ENCODE measurements at places on chromosomes 16 and 17. TPM values are rescaled to one million over a fixed set of nuclear protein-coding genes. Genes with fewer than 3 reads are reported as not detected.
A peak's percentile ranks its signal among the peaks of the same experiment; 100 is the strongest.

- no peaks in the 10 kb centered on the region for H3K27me3 ChIP-seq
- peak overlapping the region; percentile 53 for H3K4me3 ChIP-seq
- peak overlapping the region; percentile 72 for H3K27ac ChIP-seq
- no peaks in the 10 kb centered on the region for H3K36me3 ChIP-seq
These were observed 563 bp downstream of the METRNL start for GRCh38 chr17:83079766-83080578.

GRCh38 chr16:30064729-30065101 lies 845 bp upstream of the ALDOA start:
- H3K27me3 ChIP-seq: no peaks in the 10 kb centered on the region
- DNase-seq: no peak
- peak overlapping the region; percentile 99 for H3K27ac ChIP-seq
- H3K4me1 ChIP-seq: peaks cover 16% of the 10 kb centered on the region
- H3K36me3 ChIP-seq: no peaks in the 10 kb centered on the region

- no peak for DNase-seq
- H3K4me1 ChIP-seq: peaks cover 6% of the 10 kb centered on the region
- no peaks in the 10 kb centered on the region for H3K36me3 ChIP-seq
- peak overlapping the region; percentile 28 for H3K4me3 ChIP-seq
- H3K27ac ChIP-seq: no peak overlapping the region
These were observed 1.5 kb downstream of the NDRG4 start for GRCh38 chr16:58501242-58502131.

DNA sequence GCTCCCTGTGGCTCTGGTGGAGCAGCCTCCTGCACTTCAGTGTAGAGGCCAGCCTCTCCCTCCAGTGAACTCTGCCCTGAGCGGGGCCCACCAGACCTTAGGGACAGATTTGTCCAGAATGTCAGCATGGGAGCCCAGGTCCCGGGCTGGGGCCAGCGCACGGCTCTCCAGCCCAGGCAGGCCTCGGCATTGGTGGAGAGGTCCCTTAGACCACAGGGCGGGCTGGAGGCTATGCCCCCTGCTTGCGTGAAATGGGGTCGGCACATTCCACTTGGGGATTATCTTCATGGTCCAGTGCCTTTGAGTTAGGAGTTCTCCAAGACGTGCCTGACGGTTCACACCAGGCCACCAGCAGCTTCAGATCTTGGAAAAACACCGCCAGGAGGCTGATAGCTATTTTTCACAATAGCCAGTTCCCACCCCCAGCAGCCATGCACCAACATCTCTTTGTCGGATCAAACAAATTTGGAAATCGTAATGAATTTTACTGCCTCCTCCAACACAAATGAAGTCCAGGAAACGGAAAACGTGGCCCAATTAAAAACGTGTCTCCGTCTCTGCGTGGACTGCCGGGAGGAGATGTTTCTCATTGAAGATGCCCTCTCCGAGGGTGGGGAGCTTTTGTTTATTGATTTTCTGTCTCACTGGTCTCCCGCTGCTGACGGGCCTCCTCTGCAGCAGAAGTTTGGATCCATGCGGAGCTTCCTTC lies 110.0 kb upstream of the CIBAR2 start:
- no peak overlapping the region for H3K4me3 ChIP-seq
- no peaks in the 10 kb centered on the region for H3K36me3 ChIP-seq
- DNase-seq: peak; percentile 41
- H3K27me3 ChIP-seq: no peaks in the 10 kb centered on the region
- peaks cover 29% of the 10 kb centered on the region for H3K4me1 ChIP-seq
- peak overlapping the region; percentile 69 for H3K27ac ChIP-seq

GRCh38 chr16:84356591-84357116 lies 11.7 kb upstream of the ATP2C2 start:
- H3K27me3 ChIP-seq: no peaks in the 10 kb centered on the region
- H3K4me1 ChIP-seq: no peaks in the 10 kb centered on the region
- H3K4me3 ChIP-seq: no peak overlapping the region
- H3K27ac ChIP-seq: no peak overlapping the region

DNA sequence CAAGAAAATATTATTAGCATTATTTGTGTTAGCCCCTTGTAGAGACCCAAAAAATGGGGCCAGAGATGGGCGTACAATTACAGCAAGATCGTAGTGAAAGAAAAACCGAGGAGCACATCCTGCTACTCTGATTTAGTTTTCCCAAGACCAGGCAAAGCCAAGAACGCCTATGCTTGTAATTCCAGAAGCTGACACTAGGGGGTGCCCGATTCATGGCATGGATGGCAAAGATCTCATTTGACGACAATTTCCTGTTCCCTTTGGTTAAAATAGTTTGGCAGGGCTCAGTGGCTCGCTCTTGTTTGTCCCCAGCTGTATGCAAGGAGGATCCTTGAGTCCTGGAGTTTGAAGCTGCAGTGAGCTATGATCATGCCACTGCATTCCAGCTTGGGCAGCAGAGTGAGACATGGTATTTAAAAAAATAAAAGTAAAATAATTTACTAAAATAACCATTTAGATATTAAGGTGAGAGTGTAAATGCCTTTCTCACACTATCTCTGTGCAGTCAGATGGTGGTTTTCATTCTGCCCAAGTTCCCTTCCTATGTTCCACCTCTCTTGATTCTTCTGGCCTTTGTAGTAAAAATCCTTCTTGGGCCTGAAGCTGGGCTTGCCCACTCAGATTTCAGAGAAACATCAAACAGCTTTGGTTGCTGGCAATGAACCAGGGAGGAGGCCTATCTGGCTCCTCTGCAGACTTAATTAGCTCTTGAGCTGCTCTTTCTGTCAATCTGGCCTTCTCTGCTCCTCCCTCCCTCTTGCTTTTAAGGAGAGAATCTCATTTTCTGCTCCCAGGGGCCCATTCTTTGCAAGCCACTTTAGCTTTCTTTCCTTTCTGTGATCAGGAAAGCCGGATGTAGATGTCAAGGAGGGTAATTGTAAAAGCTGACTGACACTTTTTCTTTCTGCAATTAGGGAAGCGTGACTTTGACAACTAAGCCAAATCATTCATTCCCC lies 31.2 kb downstream of the TMEM238L start:
- H3K4me3 ChIP-seq: no peak overlapping the region
- no peaks in the 10 kb centered on the region for H3K4me1 ChIP-seq
- no peaks in the 10 kb centered on the region for H3K36me3 ChIP-seq

The ACAP1 gene
- 8.2 TPM for total RNA-seq

All from ovary (tissue), 10 donors.